Posterior cingulate gyrus (tissue), 11 donors: ENCODE measurements at places on chromosomes 6 and 20.

- DNase-seq, result no peak
Measured at GRCh38 chr6:80622641-80623040, 516.2 kb downstream of the BCKDHB start.

DNA sequence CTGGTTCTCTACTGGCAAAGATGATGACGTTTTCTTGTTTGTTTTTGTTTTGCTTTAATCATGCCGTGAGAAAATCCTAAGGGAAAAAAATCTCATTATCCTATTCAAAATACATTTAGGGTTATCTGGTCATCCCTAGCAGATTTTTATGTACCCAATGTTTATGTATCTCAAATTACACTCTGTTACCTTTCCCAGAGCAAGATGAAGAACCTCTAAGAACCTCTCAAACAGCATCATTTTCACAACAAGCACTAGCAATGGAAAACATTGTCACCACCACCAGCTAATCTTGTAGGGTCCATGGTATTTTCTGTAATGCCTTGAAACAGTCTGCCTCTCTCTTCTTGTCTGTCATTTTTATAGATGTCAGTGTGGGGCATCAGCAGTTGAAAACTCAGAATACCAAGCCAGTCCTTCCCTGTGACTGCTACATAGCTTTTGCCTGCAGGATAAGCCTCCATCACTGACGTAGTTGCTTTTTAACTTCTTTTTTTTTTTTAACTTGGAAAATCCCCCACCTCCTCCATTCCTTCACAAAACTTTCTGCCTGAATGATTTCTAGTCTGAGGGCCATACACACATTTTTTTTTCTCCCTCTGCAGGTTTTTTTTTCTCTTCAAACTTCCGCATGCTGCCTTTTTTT lies 2.4 kb upstream of the SNAP25 start:
- no peak for DNase-seq

DNA sequence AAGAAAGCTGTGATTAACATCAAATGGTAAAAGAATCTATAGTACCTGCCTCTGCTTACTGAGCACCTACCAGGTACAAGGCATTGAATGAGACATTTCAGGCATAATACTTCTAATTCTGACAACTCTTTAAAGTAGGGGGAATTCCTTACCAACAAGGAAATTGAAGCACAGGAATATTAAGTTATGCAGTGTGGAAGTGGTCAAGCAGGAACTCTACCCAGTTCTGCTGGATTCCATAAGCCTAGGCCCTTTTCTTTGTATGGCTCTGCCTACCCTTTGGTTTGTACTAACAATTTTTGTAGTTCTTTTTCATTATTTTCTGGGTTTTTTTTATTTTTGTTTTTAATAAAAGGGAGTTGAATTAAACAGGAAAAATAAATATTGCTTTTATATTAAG lies 114.5 kb downstream of the MAP3K5 start:
- DNase-seq, result no peak

- DNase-seq, result no peak
Measured at GRCh38 chr6:150153905-150154492, 11.2 kb downstream of the PPP1R14C start.

GRCh38 chr20:20446425-20447015 lies 78.6 kb downstream of the INSM1 start:
- no peak for DNase-seq
